Stimulated activated CD4-positive, alpha-beta T cell treated with anti-CD3 and anti-CD28 coated beads, Interleukin-1b, Interleukin-23, amount 100 ng/mL, for 24 hours (primary cell): ENCODE measurements at places on chromosomes 1 and 21.

- no peak for DNase-seq
Observed at GRCh38 chr1:54834007-54834541, 33.0 kb upstream of the TTC22 start.

GRCh38 chr1:5809207-5809788, 182.9 kb downstream of the NPHP4 start:
- DNase-seq: no peak

DNA sequence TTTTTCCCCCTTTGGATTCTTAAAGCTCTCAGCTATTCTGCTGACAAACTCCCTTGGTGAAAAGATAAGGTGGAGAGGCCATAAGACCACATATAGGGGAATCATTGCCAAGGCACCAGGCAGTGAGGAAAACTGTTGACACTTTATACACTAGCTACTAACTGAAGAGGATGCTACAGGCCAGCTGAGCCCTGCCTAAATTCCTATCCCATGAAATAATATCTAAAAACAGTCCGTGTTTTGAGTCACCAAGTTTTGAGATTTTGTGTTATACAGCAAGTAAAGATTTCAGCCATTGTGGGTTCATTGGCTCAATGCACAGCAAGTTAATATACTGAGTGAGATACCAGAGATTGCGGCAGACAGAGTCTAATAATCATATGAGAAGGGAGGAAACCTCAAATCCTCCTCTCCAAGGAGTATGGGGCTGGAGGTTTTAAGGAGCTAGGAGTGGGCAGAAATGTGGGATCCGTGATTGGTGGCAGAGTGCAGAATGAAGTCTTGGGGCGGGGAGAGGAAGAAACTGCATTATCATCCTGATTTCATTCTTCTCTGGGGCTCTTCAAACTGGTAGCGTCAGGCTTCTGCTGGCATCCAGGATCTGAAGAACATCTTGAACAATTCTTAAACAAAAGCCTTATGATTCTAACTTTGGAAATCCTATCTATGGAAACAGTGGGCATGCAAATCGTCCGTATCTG, 9.2 kb downstream of the CLDN8 start:
- no peak for DNase-seq

DNA sequence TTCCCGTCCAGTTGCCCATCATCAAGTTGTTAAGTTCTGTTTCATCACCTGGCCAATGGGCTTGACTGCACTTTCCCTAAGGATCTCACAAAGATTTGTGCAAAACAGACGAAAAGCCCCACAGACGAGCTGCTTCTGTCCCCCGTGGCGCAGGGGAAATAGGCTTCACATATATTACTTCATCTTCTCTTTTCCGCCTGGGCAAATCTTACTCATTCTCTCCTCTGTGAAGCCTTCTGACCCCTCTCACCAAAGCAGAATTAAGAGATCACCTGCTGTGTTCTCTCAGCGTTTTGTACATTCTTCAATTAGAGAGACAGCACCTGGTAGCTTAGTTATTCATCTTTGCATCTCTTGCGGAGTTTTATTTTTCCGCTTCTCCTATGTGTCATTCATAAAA, 129.8 kb downstream of the IGSF21 start:
- DNase-seq: no peak

DNA sequence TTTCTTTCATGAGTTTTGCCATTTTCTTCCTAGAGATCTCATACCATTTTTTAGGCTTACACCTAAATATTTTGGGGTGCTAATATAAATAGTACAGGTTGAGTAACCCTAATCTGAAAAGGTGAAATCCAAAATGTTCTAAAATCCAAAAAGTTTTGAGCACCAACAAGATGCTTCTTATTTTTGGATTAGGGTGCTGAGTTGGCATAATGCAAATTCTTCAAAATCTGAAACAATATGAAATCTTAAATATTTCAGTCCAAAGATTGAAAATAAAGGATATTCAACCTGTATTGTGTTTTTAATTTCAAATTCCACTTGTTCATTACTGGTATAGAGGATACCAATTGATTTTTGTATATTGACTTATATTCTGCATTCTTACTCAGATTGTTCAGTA, 51.1 kb upstream of the KCNK2 start:
- DNase-seq: no peak

DNA sequence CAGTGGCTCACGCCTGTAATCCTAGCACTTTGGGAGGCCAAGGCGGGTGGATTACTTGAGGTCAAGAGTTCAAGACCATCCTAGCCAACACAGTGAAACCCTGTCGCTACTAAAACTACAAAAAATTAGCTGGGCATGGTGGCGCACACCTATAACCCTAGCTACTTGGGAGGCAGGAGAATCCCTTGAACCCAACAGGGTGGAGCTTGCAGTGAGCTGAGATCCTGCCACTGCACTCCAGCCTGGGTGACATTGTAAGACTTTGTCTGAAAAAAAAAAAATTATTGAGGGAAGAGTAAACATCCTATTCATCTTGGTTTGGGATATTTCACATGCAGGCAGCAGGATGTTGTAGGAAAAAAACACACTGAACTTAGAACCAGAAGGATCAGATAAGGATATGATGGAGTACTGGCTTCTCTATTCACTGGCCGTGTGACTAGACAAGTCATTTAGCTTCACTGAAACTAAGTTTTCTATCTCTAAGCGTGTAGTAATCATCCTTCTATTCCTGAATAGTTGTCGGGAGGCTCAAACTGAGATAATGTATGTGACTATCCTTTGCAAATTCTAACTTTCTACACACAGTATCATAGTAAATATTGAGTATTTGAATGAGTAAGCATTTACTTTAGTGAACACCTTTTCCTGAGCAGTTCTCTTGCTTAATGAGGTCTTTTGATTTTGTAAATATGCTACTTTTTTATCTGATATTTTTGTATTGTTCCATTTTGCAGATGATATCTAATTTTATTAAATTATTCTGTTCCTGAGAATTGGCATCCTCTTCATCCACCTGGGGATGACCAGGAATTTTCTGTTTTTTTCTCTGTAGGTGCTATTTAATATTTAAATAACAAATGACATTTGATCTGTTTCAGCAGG, 18.2 kb downstream of the CAP1 start:
- no peak for DNase-seq

DNA sequence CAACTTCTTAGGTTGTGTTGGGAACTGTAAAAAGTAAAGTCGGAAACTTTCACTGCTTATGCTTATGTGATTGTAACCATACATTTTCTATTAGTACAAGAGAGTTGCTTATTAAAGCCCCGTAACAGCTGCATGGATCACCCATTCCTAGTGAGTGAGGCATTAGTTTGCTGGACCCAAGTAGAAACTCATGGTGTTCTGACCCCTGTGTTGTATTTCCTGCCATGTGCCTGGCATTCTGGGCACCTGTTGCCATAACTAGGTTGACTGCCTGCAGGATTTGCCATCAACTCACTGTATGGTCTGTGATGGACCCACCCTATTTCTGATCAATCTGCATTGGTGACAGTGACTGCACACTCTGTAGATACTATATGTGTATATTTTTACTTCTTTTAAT, 173.0 kb downstream of the PGBD5 start:
- no peak for DNase-seq

DNA sequence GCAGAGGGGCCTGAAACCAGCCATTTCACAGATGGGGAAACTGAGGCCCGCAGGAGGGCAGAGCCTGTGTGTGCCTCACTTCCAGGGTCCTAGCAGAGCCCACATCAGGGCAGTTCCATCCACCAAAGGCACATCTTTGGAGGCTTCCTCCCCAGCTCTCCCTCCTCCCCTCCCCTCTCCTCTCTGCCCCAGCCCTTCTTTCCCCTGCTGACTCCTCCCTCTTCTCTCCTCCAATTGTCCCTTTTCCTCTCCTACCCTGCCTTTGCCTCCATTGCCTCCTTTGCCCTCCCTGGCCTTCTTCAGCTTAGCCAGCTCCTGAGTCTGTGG, 56.6 kb downstream of the TMEM53 start:
- DNase-seq: no peak
